ENCODE measurements at places on chromosomes 4 and X. TPM values are rescaled to one million over a fixed set of nuclear protein-coding genes. Genes with fewer than 3 reads are reported as not detected.
A peak's percentile ranks its signal among the peaks of the same experiment; 100 is the strongest.

GRCh38 chr4:13322681-13323101, 161.4 kb downstream of the RAB28 start:
- no peak for DNase-seq
- H3K4me3 ChIP-seq: no peak overlapping the region

- DNase-seq: no peak
- H3K27ac ChIP-seq: no peak overlapping the region
- H3K4me3 ChIP-seq: no peak overlapping the region
- H3K4me1 ChIP-seq: no peaks in the 10 kb centered on the region
These were observed 6.5 kb downstream of the BBS7 start for GRCh38 chr4:121863799-121864198.

DNA sequence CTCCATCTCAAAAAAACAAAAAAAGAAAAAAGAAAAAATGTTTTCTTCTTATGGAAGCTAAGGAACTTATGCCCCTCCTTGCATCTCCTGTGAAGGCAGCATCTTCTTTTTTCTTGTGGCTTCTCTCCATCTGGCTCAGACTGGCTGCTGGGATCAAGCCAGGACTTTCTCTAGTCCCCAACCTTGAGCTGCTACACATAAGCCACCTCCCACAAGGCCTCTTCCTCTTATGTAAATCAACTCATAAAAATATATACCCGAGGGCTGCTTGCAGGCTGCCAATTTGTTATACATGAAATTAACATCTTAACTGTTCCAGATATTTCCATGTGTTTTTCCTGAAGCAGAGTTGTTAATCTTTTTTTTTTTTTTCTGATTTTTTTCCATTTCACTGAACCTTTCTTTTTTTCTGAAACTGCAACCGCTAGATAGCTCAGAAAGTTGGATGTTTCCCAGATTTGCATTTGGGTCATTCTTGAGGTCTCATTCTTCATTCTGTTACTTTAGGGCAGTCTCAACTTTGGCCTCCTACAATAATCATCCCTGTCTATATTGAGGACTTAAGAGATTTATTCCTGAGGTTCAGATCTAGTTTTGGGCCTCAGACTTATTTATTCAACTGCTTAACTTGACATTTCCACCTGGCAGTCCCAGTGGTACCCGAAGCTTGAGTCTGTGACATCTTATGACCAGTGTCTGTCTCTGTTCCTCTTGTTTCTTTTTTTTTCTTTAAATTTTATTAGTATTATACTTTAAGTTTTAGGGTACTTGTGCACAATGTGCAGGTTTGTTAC, 10.3 kb downstream of the SNX25 start:
- H3K27me3 ChIP-seq: no peaks in the 10 kb centered on the region
- no peak overlapping the region for H3K27ac ChIP-seq
- H3K4me1 ChIP-seq: peaks cover 18% of the 10 kb centered on the region
- peak; percentile 52 for DNase-seq
- no peak overlapping the region for H3K4me3 ChIP-seq
- no peaks in the 10 kb centered on the region for H3K36me3 ChIP-seq

GRCh38 chr4:98686847-98687246, 28.4 kb upstream of the TSPAN5 start:
- no peaks in the 10 kb centered on the region for H3K4me1 ChIP-seq
- H3K4me3 ChIP-seq: no peak overlapping the region
- no peak overlapping the region for H3K27ac ChIP-seq
- DNase-seq: no peak

- no peak for DNase-seq
- H3K36me3 ChIP-seq: no peaks in the 10 kb centered on the region
- H3K27me3 ChIP-seq: no peaks in the 10 kb centered on the region
- H3K4me1 ChIP-seq: peaks cover 3% of the 10 kb centered on the region
- no peak overlapping the region for H3K27ac ChIP-seq
- H3K4me3 ChIP-seq: no peak overlapping the region
These were observed 37.1 kb upstream of the STX18 start for GRCh38 chr4:4578981-4579380.

Gene BGN
- total RNA-seq: 30.7 TPM

Gene CYLC1
- total RNA-seq: not detected

Gene MSX1
- 3.9 TPM for total RNA-seq

Gene TCP11X2
- not detected for total RNA-seq

Gene SLC25A4
- total RNA-seq: 21.8 TPM
